Fibroblast of skin of left quadriceps (primary cell): ENCODE measurements at places on chromosomes 7 and 10.

GRCh38 chr7:30740417-30741181 is 11.3 kb upstream of the INMT start:
- DNase-seq: peak; percentile 24

DNA sequence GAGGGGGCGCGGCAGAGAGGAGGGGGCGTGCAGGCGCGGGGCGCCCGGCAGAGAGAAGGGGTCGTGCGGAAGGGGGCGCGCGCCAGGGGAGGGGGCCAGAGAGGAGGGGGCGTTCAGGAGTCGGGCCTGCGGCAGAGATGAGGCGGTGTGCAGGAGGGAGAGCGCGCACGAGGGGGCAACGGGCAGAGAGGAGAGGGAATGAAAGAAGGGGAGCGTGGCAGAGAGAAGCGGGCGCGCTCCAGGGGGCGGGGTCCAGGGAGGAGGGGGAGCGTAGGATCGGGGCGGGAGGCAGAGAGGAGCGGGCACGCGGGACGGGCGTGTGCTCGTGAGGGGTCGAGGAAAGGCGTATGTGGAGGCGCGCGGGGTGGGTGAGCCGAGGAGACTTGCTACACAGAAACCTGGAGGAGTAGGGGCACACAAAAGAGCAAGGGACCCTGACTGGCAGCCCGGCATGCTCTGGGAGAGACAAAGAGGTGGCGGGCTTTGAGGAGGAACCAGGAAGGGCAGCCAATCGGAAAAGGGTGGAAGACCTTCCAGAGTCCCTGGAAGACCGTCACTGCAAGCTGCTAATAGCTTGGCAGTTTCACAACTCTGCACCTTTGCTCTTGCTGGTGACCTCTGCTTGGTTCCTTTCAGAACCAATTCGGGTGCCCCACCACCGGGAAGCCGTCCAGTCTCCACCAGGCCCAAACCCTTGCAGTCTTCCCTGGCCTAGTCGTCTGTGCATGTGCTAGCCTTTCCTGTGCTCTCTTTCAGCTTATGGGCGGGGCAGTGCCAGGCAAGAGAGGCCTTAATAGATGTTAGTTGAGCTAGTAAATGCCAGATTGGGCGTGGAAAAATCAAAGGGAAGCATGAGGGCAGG is 639 bp downstream of the DYDC2 start:
- no peak for DNase-seq

DNA sequence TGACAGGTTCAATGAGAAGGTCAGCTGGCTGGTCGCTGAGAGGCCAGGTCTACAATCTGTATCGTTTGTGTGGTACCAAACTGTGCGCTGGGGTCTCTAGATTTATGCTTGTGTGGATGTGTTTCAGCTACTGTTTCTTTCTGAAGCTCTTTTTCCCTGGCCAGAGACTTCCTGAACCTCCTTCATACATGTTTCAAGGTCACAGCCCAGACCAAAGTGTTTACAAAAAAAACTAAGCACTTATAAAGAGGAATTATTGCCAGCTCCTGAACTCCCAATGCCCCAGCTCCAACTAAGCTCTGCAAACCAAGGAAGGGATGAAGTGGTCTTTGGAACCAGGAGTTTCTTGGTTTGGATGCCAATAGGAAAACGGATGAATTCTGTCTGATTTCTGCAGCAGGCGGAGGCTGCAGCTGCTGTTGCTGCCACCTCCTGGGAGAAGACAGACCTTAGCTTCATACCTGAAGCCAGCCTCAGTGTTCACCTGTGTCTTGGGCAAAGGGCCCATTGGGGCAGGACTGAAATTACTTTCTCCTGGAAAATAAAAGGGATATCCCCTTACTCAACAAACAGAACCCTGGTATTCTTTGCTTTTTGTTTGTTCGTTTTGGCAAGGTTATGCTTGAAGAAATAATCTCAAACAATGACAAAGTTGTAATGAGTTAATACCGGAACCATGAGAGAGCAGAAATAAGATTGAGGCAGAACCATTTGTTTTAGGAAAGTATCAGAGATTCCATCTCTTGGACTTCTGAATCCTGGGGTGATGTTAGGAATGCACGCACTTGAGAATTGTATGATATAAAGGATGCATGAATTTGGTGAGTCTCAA is 24.6 kb upstream of the MKLN1 start:
- peak; percentile 5 for DNase-seq

DNA sequence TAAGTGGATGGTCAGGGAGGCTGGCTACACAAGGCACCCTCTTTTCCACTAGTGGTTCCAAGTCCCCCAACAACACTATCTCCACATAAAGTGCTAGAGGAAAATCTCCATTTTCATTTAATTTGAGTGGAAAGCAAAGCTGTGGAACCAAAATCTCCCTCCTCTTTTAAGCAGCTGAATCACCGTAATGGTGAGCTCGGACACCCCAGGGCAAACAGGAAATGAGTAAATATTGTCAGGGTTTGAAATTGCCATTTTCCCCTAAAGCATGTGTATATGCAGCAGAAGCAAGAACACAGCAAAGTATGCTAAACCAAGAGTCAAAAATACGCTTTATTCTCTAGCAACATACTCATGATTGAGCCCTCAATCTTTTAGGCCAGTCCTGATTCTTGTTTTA is 143.7 kb downstream of the GPAM start:
- DNase-seq: no peak
